ENCODE measurements at places on chromosomes 4 and X. TPM values are rescaled to one million over a fixed set of nuclear protein-coding genes. Genes with fewer than 3 reads are reported as not detected.

GRCh38 chrX:71269801-71270395 is 13.5 kb upstream of the NONO start:
- H3K27me3 ChIP-seq = no peaks in the 10 kb centered on the region
- no peaks in the 10 kb centered on the region for H3K4me1 ChIP-seq
- H3K27ac ChIP-seq = no peak overlapping the region
- no peak overlapping the region for H3K4me3 ChIP-seq

DNA sequence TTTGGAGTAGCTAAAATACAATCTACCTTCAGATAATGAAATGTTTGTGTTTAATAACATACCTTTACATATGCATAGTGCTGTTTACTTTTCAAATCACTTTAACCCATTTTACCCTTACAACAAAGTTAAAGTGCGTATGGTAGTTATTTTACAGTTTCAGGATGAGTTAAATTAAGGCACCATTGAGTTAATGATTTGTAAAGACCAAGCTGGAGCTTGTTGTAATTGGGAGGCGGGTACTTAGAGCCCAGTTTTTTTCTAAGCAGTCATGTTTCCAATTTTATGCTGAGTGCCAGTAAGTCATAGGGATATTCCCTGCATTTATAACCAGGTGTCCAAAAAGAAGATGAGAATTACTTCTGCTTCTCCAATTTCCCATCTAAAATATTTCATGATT is 84.2 kb upstream of the NRK start:
- H3K4me3 ChIP-seq = no peak overlapping the region
- no peaks in the 10 kb centered on the region for H3K27me3 ChIP-seq
- no peaks in the 10 kb centered on the region for H3K4me1 ChIP-seq
- DNase-seq = no peak

- H3K4me3 ChIP-seq = no peak overlapping the region
- peaks cover 6% of the 10 kb centered on the region for H3K4me1 ChIP-seq
- no peaks in the 10 kb centered on the region for H3K27me3 ChIP-seq
- no peaks in the 10 kb centered on the region for H3K36me3 ChIP-seq
Measured at GRCh38 chr4:7526491-7526890, 91.8 kb upstream of the PSAPL1 start.

DNA sequence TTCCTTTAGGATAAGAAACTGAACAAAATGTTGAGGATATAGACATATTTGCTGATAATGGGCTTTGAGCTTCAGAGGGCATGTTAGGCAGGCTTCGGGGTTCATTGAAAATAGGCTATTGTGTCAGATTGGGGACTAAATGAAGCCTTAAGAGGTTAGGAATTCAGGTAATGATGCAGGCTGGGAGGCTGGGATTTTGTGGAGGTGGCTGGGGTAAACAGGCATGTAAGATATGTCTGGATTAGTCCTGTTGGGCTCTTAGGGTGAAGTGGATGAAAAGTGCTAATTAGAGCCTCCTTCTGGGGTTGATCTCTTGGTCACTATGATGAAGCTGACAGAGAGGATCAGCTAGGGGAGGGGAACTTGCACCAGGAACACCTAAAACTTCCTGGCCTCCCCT is 80.2 kb upstream of the ESX1 start:
- no peak for DNase-seq
- H3K4me1 ChIP-seq = no peaks in the 10 kb centered on the region

DNA sequence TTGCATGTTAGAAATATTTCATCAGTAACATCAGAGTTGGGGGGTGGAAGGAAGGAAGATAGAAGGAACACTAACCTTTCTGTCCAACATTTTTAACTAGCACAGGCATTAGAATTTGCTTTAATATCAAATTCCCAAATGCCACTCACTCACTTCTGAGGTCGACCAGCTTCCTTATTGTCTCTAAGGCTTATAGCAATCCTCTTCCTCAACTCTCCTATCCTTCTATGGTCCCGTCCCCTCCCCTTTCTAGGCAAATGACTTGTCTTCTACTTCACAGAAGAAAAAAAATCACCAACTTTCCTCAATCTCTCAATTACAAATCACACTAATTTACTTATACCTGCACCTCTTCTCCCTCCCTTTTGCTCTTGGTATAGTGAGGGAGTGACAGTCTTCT is 100.8 kb downstream of the ZAR1 start:
- no peaks in the 10 kb centered on the region for H3K4me1 ChIP-seq
- H3K36me3 ChIP-seq = no peaks in the 10 kb centered on the region
- no peak overlapping the region for H3K4me3 ChIP-seq
- no peak for DNase-seq

DNA sequence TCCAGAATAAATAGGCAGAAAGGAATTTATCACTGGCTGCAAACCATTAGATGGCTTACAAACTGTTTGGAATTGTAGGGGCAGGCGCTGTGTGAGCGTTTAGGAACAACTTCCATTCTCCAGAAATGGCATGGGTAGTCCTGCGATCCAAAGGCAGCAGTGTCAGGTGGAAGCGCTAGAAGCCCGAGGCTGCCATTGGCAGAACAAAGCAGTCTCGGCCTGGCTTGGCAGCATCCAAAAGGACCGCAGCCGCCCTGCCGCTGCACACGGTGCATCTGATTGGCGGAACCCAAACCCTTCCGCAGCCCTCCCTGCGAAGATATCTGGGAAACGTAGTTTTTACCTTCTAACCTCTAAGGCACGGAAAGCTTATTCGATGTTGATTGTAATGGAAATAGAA is 23.6 kb upstream of the YTHDC1 start:
- H3K27ac ChIP-seq = no peak overlapping the region
- DNase-seq = peak; percentile 76
- no peaks in the 10 kb centered on the region for H3K27me3 ChIP-seq
- H3K36me3 ChIP-seq = no peaks in the 10 kb centered on the region
- peaks cover 3% of the 10 kb centered on the region for H3K4me1 ChIP-seq

DNA sequence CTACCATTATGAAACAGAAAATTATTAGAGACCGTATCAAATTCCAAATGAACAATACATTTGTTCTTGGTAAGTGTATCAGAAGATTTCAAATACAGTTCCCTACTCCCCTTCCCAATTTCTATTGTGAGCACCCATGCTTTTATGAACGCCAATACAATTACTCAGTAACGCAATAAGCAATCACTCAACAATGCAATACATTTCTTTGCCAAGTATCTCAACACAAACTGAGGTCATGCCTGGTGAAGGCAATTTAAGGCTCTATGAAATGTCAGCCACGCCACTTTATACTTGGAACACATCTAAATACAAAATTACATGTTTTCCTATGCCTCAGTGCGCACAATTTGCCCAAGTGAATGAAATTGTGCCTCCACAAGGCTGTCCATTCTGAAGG is 712 bp downstream of the PNPLA4 start:
- peaks cover 4% of the 10 kb centered on the region for H3K4me1 ChIP-seq
- peak overlapping the region; percentile 53 for H3K4me3 ChIP-seq
- no peaks in the 10 kb centered on the region for H3K36me3 ChIP-seq
- no peak for DNase-seq
- H3K27ac ChIP-seq = no peak overlapping the region

GRCh38 chrX:43939187-43939926 is 33.8 kb downstream of the NDP start:
- no peaks in the 10 kb centered on the region for H3K36me3 ChIP-seq
- H3K4me1 ChIP-seq = no peaks in the 10 kb centered on the region

GRCh38 chrX:17374619-17375366 is at the start of gene NHS:
Gene NHS (plus strand): TSS chrX:17375200. CDS start chrX:17375758, 558 bp downstream.
- H3K27ac ChIP-seq = peak within 1 kb of the TSS; percentile 70
- no peaks in the 10 kb centered on the region for H3K4me1 ChIP-seq
- peak within 1 kb of the TSS; percentile 58 for H3K4me3 ChIP-seq
- no peaks in the 10 kb centered on the region for H3K36me3 ChIP-seq

Gene NBDY
- 11.9 TPM for total RNA-seq

DNA sequence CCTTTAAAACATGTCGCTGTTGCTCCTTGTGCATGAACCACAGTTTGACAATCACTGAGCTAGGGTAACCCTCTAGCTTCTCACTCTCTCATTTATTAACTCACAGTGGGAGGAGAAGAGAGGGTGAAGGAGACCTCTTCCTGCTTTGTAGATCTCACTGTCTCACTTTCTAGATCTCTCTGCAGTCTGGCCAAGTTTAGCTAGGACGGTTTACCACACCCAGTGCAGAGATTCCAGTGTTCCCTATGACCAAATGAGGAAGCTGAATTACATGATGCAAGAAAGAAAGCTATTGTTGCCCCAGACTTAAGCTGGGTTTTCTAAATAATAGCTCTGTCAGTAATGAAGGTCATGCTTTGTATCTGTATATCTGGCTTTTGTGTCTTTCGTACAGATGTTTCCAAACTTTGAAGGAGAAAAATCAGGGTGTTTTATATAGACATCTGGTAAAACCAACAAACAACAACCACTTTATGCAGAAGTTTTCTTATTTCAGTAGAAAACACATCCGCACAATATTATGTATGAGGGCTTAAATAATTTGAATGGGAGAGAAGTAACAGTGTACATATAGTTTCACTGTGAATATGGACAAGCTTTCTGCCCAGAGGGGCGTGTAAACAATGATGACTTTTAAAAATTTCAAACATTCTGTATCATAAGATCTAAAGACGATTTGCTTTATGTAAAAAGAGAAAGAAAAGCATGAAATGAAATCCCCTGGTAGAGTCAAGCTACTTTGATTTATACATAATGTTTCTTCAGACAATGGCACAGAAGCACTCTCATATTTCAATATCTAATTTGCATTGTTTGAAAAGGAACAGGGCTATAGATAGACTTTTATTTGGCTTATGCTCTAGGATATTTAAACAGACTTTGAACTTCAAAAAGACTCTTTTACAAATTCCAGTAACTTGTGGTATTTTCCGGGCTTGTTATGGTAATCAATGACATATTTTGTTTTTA is 582.3 kb downstream of the FSTL5 start:
- H3K4me3 ChIP-seq = no peak overlapping the region
- no peak overlapping the region for H3K27ac ChIP-seq
- no peak for DNase-seq
- H3K36me3 ChIP-seq = no peaks in the 10 kb centered on the region
- H3K4me1 ChIP-seq = no peaks in the 10 kb centered on the region

DNA sequence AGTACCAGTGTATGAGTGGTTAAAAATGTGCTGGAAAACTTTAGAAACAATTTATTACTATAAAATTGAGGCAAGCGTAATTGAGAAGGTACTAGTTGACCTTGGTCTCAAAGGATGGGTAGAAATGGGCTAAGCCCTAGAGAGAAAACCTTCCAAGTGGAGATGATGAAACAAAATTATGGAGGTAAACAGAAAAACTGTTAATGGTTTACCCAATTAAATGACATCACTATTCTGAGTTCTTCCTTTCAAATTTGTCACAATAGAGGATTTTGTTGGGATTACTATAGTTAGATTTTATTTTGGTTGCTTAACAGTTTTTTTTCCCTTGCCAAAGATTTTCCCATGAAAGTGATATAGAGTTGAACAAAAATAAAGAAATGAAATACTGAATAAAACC is 1302.5 kb upstream of the TENM3 start:
- H3K27me3 ChIP-seq = no peaks in the 10 kb centered on the region
- DNase-seq = no peak
- H3K4me3 ChIP-seq = no peak overlapping the region
- H3K4me1 ChIP-seq = no peaks in the 10 kb centered on the region
- H3K36me3 ChIP-seq = no peaks in the 10 kb centered on the region

- no peak for DNase-seq
- no peaks in the 10 kb centered on the region for H3K36me3 ChIP-seq
- no peaks in the 10 kb centered on the region for H3K27me3 ChIP-seq
- H3K27ac ChIP-seq = no peak overlapping the region
- no peaks in the 10 kb centered on the region for H3K4me1 ChIP-seq
- no peak overlapping the region for H3K4me3 ChIP-seq
Measured at GRCh38 chr4:107900067-107900466, 31.3 kb upstream of the CYP2U1 start.

Gene NKX3-2
- total RNA-seq = 0.18 TPM

Gene LNX1
- 0.72 TPM for total RNA-seq

DNA sequence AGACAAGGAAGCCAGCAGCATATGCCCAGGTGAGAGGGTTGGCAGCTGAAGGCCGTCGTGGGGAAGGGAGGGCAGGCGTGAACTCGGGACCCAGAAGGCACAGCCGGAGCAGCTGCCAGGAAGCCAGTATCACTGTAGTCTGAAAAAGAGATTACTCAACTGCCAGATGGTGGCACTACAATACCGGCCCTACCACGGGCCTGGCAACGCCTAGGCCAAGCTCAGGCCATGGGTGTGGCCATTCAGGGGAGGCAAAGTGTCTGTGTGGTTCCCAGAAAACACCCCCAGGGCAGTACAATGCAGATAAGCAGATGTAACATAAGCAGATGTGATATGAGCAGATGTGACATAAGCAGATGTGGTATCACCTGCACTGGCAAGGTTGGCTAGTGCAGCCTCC is 236.0 kb downstream of the AFAP1 start:
- H3K36me3 ChIP-seq = no peaks in the 10 kb centered on the region
- no peak overlapping the region for H3K4me3 ChIP-seq

- H3K27me3 ChIP-seq = no peaks in the 10 kb centered on the region
- no peak for DNase-seq
- H3K36me3 ChIP-seq = no peaks in the 10 kb centered on the region
- no peak overlapping the region for H3K4me3 ChIP-seq
- H3K27ac ChIP-seq = no peak overlapping the region
Measured at GRCh38 chrX:24380262-24381187, 20.1 kb downstream of the SUPT20HL1 start.

Gene ATOH1
- not detected for total RNA-seq

Gene FAM47A
- total RNA-seq = not detected

DNA sequence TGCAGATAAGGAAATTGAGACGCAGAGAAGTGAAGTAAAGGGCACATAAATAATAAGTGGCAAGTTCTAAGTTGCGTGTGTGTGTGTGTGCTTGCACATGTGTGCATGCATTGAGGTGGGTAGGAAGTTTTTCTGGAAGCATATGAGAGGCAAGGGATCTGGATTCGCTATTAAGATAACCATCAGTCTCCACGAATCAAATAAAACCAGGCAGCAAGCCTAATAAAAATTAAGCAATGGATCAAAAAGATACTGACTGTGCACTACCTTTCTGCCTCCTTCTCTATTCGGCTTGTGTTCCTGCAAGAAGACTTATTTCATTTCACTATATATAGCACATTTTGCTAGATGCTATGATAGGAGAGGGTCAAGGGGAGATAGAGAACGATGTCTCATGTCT is 23.8 kb downstream of the SLC16A2 start:
- no peak for DNase-seq
- H3K27me3 ChIP-seq = no peaks in the 10 kb centered on the region
- H3K4me3 ChIP-seq = no peak overlapping the region
- H3K4me1 ChIP-seq = no peaks in the 10 kb centered on the region

DNA sequence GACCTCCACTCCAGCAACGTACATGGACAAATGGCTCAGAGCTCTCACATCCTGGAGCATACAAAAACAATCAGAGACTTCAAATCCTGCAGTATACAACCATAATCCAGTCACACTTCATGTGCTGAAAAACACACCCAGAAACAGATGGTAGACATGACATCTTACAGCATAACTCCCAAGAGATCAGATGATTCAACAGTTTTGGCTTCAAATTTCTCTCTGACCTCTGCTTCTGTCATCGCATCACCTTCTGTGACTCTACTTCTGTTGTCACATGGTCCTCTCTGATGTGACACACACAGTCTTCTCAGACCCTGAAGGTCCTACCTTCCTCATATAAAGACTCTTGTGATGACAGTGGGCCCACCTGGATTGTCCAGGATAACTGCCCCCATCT is 18.5 kb downstream of the SUV39H1 start:
- no peak overlapping the region for H3K27ac ChIP-seq
- DNase-seq = no peak
- no peaks in the 10 kb centered on the region for H3K4me1 ChIP-seq
- no peaks in the 10 kb centered on the region for H3K36me3 ChIP-seq
- H3K4me3 ChIP-seq = no peak overlapping the region
- H3K27me3 ChIP-seq = no peaks in the 10 kb centered on the region

Gene NLRP2B
- total RNA-seq = not detected

- H3K27me3 ChIP-seq = no peaks in the 10 kb centered on the region
- H3K36me3 ChIP-seq = no peaks in the 10 kb centered on the region
- no peak for DNase-seq
- H3K27ac ChIP-seq = no peak overlapping the region
- no peak overlapping the region for H3K4me3 ChIP-seq
- no peaks in the 10 kb centered on the region for H3K4me1 ChIP-seq
Measured at GRCh38 chr4:149980121-149980682, 98.0 kb upstream of the DCLK2 start.

Gene NR0B1
- 1.3 TPM for total RNA-seq

Gene STOX2
- total RNA-seq = 11.7 TPM
